ENCODE measurements at places on chromosomes 7 and 10. TPM values are rescaled to one million over a fixed set of nuclear protein-coding genes. Genes with fewer than 3 reads are reported as not detected.

DNA sequence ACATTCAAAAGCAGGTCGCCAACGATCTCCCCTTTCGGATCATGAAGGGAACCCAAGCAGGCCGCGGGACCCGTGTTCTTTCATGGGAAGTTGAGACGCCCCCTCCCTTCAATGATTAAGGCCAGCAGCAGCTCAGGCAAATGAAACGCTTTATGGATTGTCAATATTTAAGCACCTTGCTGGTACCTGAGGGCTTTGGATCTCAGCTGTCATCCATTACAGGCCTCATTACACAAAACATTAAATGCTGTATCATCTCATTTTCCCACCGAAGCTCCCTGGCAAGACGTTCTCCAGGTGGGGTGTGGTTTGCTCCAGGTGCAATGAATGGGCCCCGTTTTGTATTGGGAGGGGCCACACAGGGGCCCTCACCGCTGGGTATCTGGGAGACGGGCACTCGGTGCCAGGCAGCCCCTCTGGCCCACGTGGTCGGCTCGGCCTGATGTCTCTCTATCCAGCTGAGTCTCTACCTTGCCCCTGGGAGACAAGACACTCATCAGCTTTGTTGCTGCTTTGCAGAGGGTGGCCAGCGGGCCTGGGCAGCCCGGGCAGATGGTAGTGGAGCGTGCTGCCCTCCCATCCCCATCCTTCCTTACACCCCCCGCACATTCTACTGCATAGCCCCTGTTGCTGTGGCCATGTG lies 456.1 kb upstream of the FOXK1 start:
- no peaks in the 10 kb centered on the region for H3K4me1 ChIP-seq
- H3K4me3 ChIP-seq, result no peak overlapping the region
- no peaks in the 10 kb centered on the region for H3K27me3 ChIP-seq
- DNase-seq, result no peak
- no peak overlapping the region for H3K27ac ChIP-seq
- no peaks in the 10 kb centered on the region for H3K36me3 ChIP-seq

GRCh38 chr10:58052772-58053171 lies 214.9 kb downstream of the IPMK start:
- H3K27ac ChIP-seq, result no peak overlapping the region
- H3K36me3 ChIP-seq, result no peaks in the 10 kb centered on the region
- no peak for DNase-seq

- DNase-seq, result no peak
- peaks cover 10% of the 10 kb centered on the region for H3K4me1 ChIP-seq
- no peaks in the 10 kb centered on the region for H3K36me3 ChIP-seq
Measured at GRCh38 chr10:78684947-78685346, 383.8 kb upstream of the ZMIZ1 start.

GRCh38 chr10:119602241-119603095 lies 5.7 kb upstream of the TIAL1 start:
- H3K4me3 ChIP-seq, result no peak overlapping the region
- no peaks in the 10 kb centered on the region for H3K36me3 ChIP-seq
- no peaks in the 10 kb centered on the region for H3K27me3 ChIP-seq
- H3K4me1 ChIP-seq, result peaks cover 4% of the 10 kb centered on the region

GRCh38 chr7:140673774-140674155 lies 1.0 kb downstream of the ADCK2 start:
- DNase-seq, result no peak
- H3K36me3 ChIP-seq, result peaks cover 2% of the 10 kb centered on the region
- peak overlapping the region; percentile 85 for H3K4me3 ChIP-seq
- H3K27me3 ChIP-seq, result no peaks in the 10 kb centered on the region
- H3K27ac ChIP-seq, result peak overlapping the region; percentile 86

- H3K27ac ChIP-seq, result peak overlapping the region; percentile 68
- no peaks in the 10 kb centered on the region for H3K27me3 ChIP-seq
- peaks cover 83% of the 10 kb centered on the region for H3K4me1 ChIP-seq
- no peak for DNase-seq
- H3K4me3 ChIP-seq, result peak overlapping the region; percentile 28
Measured at GRCh38 chr7:129875745-129876411, 76.9 kb downstream of the UBE2H start.

GRCh38 chr10:51073453-51074237 lies 642 bp upstream of the PRKG1 start:
- H3K4me3 ChIP-seq, result peak overlapping the region; percentile 75
- DNase-seq, result peak; percentile 38
- H3K27ac ChIP-seq, result peak overlapping the region; percentile 92

DNA sequence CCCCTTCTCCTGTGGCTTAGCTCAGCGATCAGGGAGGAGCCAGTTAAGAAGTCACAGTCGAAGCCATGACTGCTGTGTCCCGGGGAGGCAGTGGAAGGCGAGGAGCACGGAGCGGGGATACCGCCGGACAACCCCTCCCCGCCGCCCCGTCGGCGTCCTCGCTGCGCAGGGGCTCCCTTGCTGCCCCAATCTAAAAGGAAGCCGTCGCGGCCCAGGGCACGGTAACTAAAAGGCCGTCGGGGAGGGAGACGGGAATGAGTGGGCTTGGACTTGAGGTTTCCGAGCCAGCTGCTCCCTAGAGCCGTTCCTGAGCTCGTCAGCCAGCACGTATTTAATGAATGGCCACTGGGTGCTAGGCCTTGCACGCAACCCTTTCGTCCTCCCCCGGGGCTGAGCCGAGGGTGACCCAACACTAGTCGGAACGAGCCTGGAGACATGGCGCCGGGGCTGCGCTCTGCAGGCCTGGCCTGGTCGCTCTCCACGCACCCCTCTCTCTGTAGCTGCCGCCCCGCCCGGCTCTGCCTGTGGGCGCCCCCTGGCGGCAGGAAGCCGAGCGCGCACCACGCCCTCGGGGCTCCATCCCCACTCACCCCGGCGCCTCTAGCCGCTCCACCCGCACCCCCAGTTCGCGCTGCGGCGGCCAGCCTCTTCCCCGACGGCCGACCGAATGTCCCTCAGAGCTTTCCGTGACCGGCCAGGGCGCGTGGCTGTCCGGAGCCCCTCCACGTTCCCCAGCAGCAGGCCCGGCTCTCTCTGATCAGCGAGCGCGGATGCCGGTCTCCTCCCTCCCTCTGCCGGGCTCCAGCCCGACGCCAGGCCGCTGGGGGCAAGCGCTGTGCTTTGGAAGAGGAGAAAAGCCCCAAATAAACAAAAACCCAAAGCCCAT lies 29.3 kb upstream of the KCNK18 start:
- peak overlapping the region; percentile 50 for H3K4me3 ChIP-seq
- peaks cover 31% of the 10 kb centered on the region for H3K4me1 ChIP-seq
- no peaks in the 10 kb centered on the region for H3K36me3 ChIP-seq
- peak; percentile 47 for DNase-seq
- no peak overlapping the region for H3K27ac ChIP-seq

- H3K36me3 ChIP-seq, result no peaks in the 10 kb centered on the region
- H3K27ac ChIP-seq, result no peak overlapping the region
- H3K27me3 ChIP-seq, result peaks cover 24% of the 10 kb centered on the region
- no peaks in the 10 kb centered on the region for H3K4me1 ChIP-seq
- H3K4me3 ChIP-seq, result no peak overlapping the region
Measured at GRCh38 chr10:111384556-111384955, 307.7 kb downstream of the ADRA2A start.

DNA sequence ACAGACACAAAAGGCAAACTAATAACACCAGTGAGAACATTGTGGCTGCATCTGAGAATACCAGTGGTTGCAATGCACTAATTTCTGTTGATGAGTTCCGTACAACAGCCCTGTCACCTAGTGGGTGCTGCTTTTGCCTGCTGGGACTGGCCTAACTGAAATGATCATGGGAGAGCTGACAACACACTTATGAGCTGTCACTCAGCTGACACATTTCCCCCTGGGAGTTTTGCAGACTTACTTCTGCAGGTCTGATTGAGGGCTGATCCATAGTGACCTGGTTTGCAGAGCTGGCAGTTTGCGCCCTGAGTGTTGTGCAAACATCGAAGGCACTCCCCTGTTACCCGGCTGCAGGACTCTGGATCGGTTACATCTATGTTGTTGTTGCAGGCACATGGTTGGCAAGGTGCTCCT lies 60.6 kb upstream of the LAMB1 start:
- no peaks in the 10 kb centered on the region for H3K36me3 ChIP-seq
- H3K4me3 ChIP-seq, result no peak overlapping the region
- no peaks in the 10 kb centered on the region for H3K4me1 ChIP-seq
- no peaks in the 10 kb centered on the region for H3K27me3 ChIP-seq

GRCh38 chr7:102859084-102859798 lies 53.6 kb upstream of the LRRC17 start:
- H3K27me3 ChIP-seq, result no peaks in the 10 kb centered on the region
- no peak overlapping the region for H3K27ac ChIP-seq
- DNase-seq, result no peak
- no peak overlapping the region for H3K4me3 ChIP-seq
- no peaks in the 10 kb centered on the region for H3K36me3 ChIP-seq

DNA sequence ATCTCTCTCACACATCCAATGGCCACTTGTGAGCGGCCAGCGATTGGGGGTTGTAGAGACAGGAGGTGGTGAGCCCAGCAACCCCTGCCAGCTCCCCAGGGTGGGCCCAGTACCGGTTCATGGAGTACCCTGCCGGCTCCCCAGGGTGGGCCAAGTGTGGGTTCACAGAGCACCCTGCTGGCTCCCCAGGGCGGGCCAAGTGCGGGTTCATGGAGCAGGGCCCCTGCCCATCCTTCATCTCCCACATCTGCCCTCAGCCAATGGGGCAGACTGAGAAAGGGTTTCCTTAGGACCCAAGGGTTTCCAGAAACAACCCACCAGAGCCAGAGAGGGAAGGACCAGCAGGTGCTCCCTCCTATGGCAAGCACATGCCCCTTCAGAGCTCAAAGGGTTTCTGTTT lies 21.4 kb upstream of the SLIT1 start:
- H3K4me3 ChIP-seq, result no peak overlapping the region
- peaks cover 54% of the 10 kb centered on the region for H3K27me3 ChIP-seq
- H3K4me1 ChIP-seq, result no peaks in the 10 kb centered on the region
- H3K27ac ChIP-seq, result no peak overlapping the region
- H3K36me3 ChIP-seq, result no peaks in the 10 kb centered on the region

DNA sequence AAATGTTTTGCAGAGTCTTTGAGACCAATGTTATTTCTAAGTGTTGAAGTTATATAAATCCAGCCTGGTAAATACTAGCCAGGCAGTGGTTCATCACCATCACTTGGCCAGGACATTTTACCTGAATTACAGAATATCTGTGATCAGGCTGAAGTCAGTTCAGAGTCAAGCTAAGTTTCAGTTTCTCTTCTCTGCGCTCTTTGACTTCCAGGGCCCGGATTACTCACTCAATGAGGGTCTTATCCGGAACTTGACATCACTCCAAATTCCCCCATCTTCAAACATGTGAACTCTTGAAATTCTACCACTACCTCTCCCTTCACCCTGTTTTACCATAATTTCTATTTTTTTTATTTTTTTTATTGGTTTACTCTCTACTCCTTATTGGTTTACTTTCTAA lies 36.6 kb upstream of the CCAR1 start:
- peaks cover 54% of the 10 kb centered on the region for H3K36me3 ChIP-seq
- no peak overlapping the region for H3K4me3 ChIP-seq
- H3K4me1 ChIP-seq, result no peaks in the 10 kb centered on the region
- DNase-seq, result no peak

DNA sequence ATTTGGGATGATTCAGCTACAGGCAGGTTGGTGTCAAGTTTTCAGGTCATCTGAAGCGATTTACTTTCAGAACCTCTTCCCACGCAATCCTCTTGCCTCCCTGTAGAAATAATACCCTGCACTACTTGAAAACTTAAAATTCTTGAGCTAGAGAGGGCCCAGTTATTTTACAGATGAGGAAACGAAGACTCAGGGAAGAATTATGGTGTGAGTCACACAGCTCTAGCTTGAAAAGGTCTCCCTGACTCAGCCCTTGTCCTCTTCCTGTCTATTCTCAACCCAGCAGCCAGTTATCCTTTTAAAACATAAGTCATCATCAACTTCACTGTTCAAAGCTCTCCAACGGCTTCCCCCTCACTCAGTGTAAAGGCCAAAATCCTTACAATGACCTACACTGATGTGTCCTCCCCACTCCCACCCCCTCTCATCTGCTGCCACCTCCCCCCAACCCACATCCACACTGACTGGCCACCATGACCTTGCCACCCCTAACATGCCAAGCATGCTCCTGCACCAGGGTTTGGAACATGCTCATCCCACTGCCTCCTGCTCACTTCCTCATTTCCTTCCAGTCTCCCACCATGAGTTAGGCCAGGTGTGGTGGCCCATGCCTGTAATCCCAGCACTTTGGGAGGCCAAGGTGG lies 3.4 kb downstream of the DNMBP start:
- H3K27me3 ChIP-seq, result no peaks in the 10 kb centered on the region
- peaks cover 75% of the 10 kb centered on the region for H3K4me1 ChIP-seq
- H3K27ac ChIP-seq, result peak overlapping the region; percentile 44
- H3K36me3 ChIP-seq, result no peaks in the 10 kb centered on the region
- H3K4me3 ChIP-seq, result peak overlapping the region; percentile 1

DNA sequence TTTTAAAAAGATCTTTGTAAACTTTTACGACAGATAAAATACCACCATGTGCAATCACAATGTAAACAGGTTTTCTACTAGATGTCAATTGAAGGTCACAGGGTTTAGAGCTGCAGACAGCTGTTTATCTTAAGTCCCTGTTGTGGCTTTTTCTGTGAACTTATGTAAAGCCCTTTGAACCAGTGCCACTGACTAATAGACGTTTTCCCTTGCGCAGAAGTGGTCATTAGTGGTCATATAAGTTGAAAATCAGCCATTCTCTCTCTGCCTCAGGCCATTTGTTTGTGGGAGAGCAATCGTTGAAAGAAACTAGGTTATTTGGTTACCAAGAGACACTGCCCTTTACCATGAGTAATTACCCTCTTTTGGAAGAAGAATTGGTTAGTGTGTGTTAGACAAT lies 23.9 kb downstream of the CACNB2 start:
- H3K4me3 ChIP-seq, result no peak overlapping the region
- no peak for DNase-seq
- H3K36me3 ChIP-seq, result no peaks in the 10 kb centered on the region
- peaks cover 13% of the 10 kb centered on the region for H3K4me1 ChIP-seq
- no peak overlapping the region for H3K27ac ChIP-seq

DNA sequence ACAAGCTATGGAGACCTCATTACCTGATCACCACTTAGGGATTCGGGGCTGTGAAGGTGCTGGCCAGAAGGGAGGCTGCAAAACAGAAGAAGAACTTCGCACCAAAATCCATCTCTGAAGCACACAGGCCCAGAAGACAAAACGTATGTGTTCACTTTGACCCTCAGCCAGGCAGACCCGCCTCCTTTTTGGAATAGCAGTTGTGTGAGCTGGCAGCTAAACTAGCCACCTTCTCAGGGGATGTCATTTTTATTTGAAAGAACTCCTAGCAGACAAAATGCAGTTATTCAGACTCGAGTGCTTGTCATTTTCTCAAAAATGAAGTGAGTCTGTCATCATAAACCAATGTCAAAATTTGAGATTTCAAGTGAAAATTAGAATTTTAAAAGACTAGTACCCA lies 71.7 kb downstream of the TNS3 start:
- peaks cover 56% of the 10 kb centered on the region for H3K4me1 ChIP-seq
- H3K27me3 ChIP-seq, result no peaks in the 10 kb centered on the region
- no peak overlapping the region for H3K4me3 ChIP-seq
- no peaks in the 10 kb centered on the region for H3K36me3 ChIP-seq

- H3K27ac ChIP-seq, result peak overlapping the region; percentile 92
- DNase-seq, result no peak
- no peaks in the 10 kb centered on the region for H3K27me3 ChIP-seq
- peak overlapping the region; percentile 52 for H3K4me3 ChIP-seq
Measured at GRCh38 chr7:5693529-5693928, 87.9 kb downstream of the RNF216 start.

PNLIPRP3 gene
- not detected for total RNA-seq

OPN4 gene
- total RNA-seq, result 0.25 TPM

HMX3 gene
- total RNA-seq, result not detected

HPSE2 gene
- total RNA-seq, result not detected

XRCC2 gene
- 0.60 TPM for total RNA-seq

All from left ventricle myocardium inferior (tissue), 1 donor.